ENCODE measurements at places on chromosomes 11 and 22.

- no peak for DNase-seq
Observed at GRCh38 chr22:28237112-28237511, 318.1 kb upstream of the PITPNB start.

DNA sequence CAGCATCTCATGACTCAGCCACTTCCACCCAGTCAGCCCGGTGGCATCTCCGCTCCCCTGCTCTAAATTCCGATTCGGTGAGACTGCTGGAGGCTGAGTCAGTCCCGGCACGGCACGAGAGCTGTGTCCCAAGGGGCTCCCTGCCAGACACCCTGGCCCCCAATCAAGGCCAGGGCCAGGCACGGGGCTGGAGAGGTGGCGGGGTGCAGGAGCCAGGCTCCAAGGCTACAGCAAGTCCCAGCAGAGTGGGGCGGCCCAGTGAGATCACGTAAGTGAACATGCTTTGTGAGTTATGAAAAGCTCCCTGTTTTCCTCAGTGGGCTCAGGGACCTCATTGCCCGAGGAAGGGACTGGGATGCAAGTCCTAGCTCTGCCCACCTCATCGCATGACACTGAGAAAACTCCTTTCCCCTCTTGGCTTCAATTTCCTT is 3.0 kb downstream of the C11orf68 start:
- peak; percentile 39 for DNase-seq

DNA sequence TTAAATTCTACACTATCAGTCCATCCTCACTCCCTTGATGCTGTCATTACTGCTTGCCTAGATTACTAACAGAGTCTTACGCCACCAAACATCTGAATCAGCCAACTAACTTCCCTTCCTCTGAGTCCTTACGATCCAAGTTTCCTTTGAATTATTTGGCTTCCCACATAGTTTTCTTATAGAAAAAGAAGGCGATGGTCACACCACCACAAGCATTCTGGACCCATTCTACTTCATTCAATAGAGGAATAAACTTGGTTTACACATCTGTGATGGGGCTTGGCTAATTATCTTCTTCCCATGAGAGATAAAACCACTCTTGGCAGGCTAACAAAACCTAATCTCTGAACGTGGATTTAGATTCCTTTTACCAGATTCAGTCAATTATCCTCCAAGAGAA is 35.0 kb downstream of the INTS4 start:
- DNase-seq: no peak

DNA sequence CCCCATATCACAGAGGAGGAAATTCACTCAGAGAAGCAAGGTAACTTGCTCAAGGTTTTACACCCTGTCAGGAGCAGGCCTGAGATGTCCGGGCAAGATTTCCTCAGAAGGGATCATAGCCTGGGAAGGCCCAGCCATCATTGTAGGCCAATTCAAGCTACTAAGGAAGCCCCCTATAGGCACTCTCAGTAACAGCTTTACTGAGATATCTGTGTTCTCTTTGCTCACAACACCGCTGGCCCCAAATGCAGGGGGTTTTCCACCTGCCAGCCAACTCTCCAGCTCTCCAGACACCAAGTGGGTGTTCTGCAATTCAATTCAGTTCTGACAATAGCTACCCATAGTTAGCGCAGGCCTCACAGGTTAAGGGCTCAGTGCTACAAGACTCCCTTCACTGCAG is 84.0 kb downstream of the SLC36A4 start:
- DNase-seq: no peak

GRCh38 chr22:49619301-49619700 is 208.4 kb downstream of the BRD1 start:
- no peak for DNase-seq

DNA sequence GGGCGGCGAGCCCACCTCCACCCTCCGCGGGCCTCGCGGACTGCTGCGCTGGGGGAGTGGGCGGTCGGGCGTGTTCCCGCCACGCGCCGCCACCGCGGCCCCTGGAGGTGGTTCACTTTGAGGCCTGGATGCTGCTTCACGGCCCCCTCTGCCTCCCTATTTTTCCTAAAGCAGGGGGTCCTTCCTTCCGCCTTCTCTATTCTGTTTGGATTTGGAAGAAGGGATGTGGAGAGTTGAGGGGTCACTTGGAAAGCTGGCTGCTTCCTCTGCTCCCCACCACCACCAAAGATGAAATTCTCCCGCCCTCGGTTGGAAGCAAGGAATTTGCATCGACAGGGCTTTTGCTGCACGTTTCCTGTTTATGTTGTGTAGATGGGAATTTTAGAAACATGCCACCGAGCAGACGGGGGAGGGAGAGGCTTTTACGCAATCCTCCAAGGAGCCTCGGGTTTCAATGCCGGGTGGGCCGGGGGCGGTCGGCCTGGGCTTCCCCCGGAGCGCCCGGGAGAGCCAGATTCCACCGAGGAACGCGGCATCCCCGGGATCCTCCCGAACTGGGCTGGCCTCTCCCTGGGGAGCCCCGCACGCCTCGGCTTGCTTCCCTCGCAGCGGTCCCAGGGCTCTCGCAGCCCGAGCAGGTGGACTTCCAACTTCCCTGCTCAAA is 403 bp upstream of the SBF2 start:
- DNase-seq: peak; percentile 10

DNA sequence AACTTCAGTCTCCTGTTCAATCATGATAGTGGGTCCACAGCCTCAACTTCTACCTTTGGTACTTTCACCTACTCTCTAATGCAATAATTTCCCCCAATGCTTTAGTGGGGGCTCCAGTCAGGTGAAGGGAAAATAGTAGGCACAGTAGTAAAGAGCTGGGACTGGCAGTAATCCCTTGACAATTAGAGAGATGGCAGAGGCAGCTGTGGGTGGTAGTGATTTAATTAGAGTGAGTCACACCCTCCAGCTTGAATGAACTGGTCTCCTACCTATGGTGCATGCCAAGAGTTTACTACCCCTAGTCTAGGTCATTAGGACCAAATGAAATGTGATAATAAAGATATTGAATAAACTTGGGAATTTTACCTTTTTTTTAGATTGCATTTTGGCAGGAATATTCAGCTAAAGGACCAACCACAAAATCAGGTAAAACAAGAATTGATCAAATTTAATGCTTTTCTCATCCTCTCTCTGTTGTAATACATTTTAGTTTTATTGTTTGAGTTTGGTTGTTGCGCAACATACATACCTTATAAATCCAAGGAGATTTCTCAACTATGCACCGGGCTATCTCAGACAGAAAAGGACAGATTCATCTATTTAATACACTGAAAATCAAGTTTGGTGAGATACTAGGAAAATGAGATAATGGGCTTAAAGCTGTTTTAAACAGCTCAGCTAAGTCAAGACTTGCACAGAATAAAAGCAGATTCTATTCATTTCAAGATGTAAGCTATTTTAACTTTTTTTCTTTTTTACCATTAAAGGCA is 9.0 kb downstream of the PRRG4 start:
- no peak for DNase-seq

DNA sequence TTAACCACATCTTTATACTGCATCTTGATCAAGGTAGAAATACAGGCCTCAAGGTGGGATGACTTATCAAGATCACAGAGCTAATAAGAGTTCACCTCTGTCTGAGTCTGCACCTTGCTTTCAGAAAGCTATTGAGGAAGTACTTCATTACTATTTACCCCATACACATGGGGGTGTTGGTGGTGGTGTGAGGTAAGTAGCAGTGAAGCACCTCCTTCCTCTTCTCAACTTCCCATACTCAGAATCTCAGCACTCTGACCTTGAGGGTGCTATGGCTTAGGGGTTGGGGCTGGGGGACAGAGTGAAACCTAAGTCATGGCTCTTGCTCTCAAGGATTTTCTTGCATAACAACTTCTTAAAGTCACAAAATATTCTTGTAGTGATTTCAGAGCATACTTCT is 56.9 kb downstream of the ME3 start:
- DNase-seq: no peak

DNA sequence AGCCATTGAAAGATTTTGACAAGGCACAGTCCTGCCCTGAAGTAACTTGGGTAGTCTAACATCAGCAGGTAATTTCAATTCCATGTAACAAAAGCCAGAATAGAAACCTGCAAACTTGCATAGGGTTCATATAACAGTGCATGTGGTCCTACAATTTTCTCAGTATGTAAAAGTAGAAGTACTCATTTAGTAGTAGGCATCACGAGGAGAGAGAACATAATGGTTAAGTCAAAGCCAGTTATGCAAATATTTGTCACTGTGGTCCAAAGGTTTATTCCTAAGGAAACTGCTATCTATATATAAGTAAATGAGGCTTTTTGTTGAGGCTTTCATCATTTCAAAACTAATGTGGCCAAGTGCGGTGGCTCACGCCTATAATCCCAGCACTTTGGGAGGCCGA is 10.1 kb downstream of the ATP5MG start:
- no peak for DNase-seq

- no peak for DNase-seq
Observed at GRCh38 chr22:19446603-19447329, 745 bp downstream of the C22orf39 start.

GRCh38 chr22:43008509-43008908 is 6.4 kb downstream of the PACSIN2 start:
- DNase-seq: no peak

DNA sequence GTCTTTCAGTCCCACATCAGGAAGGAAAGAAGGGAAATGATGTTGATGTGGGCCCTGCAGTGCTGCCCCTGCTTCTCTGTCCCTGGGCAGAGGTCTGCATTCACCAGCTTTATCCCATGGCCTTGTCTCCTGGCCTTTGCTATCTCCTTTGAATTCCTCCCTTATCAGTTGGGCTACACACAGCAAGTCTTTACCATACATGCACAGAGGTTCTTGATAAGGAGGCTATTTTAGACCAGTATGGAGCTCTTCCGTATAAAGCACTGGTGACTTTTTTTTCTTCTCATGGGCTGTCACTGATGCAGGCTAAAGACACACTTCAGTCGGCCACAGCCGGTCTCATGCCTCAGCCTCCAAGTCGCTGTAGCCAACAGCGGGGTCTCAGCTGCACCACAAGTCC is 20.2 kb downstream of the MYO18B start:
- no peak for DNase-seq

GRCh38 chr22:30868663-30869385 is 99.8 kb downstream of the MORC2 start:
- DNase-seq: no peak

DNA sequence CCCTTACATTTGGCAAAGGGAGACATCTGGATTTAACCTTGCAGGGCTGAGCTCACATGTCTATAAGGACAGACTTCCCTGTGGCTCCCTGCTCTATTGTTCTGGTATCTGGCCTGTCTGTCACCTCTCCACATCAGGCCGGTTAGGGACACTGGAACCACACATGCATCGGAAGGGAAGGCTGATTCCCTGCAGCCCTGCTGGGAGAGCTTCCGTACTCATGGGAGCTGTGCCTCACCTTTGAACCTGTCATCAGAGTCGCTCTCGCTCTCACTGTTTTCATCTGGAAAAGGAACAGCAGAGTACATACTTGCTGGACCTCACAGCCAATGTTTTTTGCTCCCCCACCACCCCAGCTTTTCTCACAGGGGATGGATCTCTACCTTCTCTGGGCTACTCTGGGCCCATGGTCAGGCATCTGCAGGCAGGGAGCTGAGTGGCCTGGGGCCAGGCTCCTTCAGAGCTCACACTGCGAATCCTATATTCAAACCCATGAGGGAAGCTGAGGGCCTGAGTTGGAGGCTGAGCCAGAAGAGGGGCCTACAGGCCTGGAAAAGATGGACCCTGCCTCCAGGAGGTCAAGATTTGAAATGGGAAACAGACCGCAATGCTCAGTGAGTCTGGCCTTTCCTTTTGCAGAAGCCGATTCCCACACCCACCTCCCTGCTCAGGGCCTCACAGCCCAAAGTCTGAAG is 31.3 kb downstream of the RPL27A start:
- DNase-seq: no peak

- DNase-seq: no peak
Observed at GRCh38 chr11:76410851-76411357, 29.8 kb downstream of the GVQW3 start.

DNA sequence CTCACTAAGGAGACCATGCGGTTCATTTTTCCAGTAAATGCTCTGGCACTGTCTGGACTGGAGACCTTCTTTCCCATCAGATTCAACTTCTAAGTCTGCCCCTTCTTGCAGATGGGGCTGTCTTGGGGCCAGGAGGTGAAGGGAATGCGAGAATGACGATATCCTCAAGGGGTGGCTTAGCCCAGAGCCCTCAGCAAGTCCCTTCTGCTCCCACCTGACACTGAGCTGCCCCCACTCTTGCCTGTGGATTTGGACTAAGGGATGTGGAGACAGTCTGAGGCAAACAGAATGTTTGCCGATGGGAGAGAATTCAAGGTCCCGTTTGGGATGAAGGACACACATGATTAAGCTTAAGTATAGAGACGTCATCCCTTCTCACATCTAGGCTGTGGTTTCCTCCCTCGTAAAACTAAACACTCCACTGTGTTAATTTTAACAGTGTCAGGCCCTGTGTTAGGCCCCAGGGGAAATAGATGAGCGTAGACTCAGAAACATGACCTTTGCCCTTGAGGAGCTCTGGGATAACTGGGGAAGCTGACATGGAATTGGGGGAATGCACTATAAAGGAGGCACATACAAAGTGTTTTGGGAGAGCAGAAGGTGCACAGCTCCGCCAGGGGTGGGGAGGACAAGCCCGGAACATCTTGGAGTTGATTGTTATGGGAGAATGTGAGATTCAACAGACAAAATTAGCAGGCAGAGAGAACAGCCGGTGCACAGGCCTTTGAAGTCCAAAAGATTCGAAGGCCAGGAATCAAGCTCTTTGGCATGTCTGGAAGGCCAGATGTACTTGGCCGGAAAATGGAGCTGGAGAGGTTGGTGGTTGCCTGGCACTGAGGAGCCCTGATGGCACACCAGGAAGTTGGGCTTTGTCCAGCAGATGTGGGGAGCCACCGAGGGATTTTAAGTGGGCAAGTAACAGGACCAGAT is 71.6 kb downstream of the ST3GAL4 start:
- no peak for DNase-seq

- DNase-seq: no peak
Observed at GRCh38 chr11:58451585-58451984, 9.5 kb upstream of the OR5B12 start.

- DNase-seq: no peak
Observed at GRCh38 chr11:45262900-45263299, 23.2 kb downstream of the SYT13 start.

- no peak for DNase-seq
Observed at GRCh38 chr11:27443746-27444507, 28.7 kb downstream of the LGR4 start.

DNA sequence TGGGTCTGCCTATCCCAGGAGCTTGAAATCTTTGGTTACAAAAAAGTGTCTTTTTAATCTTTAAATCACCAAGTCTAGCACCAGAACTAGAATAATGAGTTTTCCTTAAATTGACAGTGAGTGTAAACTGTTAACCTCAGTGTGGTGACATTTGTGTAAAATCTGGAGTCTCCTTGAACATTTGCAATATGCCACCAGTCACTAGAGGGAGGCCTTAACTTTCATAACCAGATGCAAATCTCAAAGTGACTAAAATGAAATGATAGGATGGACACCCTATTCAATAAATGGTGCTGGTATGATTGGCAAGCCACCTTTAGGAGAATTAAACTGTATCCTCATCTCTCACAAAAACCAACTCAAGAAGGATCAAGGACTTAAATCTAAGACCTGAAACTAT is 8.3 kb upstream of the SCGB1D2 start:
- DNase-seq: no peak

- DNase-seq: no peak
Observed at GRCh38 chr11:105183426-105183825, 43.9 kb upstream of the CARD18 start.

- DNase-seq: no peak
Observed at GRCh38 chr11:11982975-11983374, 25.5 kb downstream of the DKK3 start.
